Occipital lobe (tissue), 3 donors: ENCODE measurements at places on chromosomes 6 and 20. TPM values are rescaled to one million over a fixed set of nuclear protein-coding genes. Genes with fewer than 3 reads are reported as not detected.

HSPA12B gene
- total RNA-seq, result 1.7 TPM

PARD6B gene
- total RNA-seq, result 17.5 TPM

BEND6 gene
- 27.1 TPM for total RNA-seq

OLIG3 gene
- total RNA-seq, result not detected

TUBB2B gene
- total RNA-seq, result 4,324 TPM

KCNK17 gene
- total RNA-seq, result not detected

MAP3K7 gene
- total RNA-seq, result 56.8 TPM

LPA gene
- 1.4 TPM for total RNA-seq

SNX9 gene
- total RNA-seq, result 19.2 TPM

STX11 gene
- total RNA-seq, result 0.78 TPM

SLC12A5 gene
- total RNA-seq, result 19.2 TPM

CHD6 gene
- 52.6 TPM for total RNA-seq

ADTRP gene
- 2.5 TPM for total RNA-seq

SLC17A3 gene
- total RNA-seq, result not detected
